ENCODE measurements at places on chromosomes 5 and 9.

GRCh38 chr5:8329773-8330172 lies 460.8 kb downstream of the MTRR start:
- DNase-seq, result no peak

- DNase-seq, result no peak
Observed at GRCh38 chr5:137492331-137492730, 6.8 kb downstream of the SPOCK1 start.

- no peak for DNase-seq
Observed at GRCh38 chr9:129936222-129936621, 101.0 kb downstream of the USP20 start.

- DNase-seq, result no peak
Observed at GRCh38 chr5:96226941-96227552, 206.0 kb downstream of the PCSK1 start.

DNA sequence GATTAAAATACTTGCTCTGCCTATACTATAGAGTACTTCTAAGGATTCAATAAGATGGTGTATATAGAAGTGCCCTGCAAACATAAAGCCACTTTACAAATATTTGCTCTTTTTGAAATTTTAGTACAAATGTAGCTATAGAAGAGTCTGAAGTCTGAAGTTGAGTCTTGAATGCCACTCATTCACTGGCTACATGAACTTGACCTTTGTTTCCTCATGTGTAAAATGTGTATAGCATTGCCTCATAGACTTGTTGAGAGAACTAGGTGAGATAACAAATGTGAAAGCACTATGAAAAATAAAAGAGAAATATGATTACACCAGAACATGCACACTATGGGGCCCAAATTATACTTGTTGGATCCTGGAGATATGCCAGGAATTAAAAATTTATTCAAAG lies 244.7 kb downstream of the SEC61B start:
- no peak for DNase-seq

- no peak for DNase-seq
Observed at GRCh38 chr9:127262602-127263001, 2.0 kb upstream of the GARNL3 start.
